ENCODE measurements at places on chromosomes 2 and 18.

DNA sequence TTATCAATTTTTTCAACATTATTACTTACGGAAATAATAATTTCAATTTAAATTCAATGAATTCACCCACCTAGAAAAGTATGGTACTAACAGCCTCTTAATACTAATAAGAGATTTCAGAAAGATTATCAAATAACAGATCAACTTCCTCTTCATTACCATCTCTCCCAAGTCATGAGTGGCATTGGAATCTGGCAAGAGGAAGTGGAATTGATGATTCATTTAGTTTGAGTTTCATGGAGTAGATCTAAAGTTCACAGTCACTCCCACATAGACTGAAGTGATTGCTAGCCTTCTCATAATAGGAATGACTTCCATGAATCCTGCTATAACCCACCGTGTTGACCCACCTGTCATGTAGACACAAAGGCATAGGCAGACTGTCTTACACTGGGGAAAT, 77.7 kb upstream of the WDR75 start:
- DNase-seq, result no peak

DNA sequence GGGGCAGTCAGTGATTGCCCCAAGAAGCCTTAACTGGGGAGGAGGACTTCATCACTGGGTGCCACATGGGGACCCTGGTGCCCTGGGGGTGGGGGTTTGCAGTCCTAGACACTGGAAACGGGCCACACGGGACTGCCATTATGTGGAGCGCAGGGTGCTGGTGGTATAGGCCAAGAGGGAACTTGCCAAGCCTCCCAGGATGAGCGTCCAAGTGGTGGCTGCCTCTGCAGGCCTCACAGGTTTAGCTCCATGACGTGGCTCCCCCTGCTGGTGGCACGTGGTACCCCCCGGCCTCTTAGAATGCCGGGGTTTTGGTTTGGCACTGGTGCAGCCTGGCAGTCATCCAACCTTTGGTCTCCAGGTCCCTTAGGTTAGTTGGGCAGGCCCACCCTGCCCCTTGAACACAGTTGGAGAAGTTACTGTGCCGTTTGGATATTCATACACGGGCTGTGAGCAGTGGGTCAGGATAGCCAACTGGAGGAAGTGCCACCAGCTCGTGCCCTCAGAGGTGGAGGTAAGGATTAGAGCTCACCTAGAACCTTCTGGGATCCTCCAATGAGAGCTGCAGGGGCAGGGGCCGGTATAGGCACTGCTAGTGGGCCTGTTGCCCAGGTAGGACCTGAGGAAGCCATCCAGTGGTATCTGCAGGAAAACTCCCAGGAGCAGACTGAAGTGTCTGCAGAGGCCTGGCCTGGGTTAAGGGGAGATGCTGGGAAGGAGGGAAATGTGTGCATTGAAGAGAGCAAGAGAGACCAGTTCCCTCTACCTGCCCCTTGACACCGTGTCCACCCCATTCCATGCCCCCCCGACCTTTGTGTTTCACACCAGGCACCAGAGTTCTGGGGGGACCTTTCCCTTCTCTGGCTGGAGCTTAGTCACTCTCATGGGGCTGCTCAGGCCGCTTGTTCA, 5.7 kb downstream of the PTMA start:
- peak; percentile 65 for DNase-seq

DNA sequence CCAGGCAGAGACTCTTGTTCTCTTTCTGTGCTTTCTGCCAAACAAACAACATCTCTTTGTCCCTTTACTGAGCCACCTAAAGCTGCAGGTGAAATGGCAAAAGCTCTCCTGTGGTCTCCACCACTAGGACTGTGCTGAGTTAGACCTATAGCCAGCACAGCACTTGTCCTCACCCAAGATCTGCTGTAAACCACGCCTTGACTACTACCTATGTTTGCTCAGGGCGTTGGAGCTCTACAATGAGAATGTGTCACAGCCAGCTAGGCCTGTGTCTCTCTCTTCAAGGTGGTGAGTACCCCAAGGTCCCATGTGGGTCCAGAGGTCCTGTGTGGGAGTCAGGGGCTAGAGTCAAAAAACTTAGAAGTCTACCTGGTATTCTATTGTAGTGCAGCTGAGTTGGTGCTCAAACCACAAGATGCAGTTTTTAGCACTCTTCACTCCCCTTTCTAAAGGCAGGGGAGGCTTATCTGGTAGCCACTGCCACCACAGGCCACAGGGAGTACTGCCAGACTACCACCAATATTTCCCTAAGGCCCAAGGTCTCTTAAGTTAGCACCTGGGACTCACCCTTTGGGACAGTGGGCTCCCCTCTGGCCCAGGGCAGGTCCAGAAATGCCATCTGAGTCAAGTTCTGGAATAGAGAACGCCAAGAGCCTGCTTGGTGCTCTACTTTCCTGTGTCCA, 96.8 kb upstream of the RPRM start:
- no peak for DNase-seq

DNA sequence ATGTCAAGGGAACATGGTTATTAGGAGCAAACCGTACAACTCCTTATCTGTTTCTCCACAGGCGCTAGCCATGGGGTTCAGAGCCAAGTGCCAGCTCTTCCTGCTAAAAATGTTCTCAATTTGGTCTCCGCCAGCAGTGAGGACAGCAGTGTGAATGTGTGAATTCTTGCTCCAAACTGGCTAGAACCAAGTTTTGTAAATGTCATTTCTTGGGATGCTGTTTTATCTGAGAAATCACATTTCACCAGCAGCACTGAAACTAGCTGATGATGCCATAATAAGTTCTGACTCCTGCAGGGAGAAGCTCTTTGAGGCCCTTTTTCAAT, 140.6 kb upstream of the LGALSL start:
- no peak for DNase-seq

DNA sequence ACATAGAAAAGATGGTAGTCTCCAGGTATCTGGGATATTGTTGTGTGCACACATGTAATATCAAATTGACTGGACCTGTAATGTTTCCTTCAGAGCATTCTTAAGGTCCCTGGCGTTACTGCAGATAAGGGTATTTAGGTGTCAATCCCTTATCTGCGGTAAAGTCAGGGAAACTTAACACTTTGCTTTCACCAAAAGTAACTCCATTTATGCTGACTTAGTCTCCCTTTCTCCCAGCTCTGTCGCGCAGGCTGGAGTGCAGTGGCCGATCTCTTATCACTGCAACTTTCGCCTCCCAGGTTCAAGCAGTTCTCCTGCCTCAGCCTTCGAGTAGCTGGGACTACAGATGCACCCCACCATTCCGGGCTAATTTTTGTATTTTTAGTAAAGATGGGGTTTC, 1.8 kb downstream of the CNNM3 start:
- no peak for DNase-seq

DNA sequence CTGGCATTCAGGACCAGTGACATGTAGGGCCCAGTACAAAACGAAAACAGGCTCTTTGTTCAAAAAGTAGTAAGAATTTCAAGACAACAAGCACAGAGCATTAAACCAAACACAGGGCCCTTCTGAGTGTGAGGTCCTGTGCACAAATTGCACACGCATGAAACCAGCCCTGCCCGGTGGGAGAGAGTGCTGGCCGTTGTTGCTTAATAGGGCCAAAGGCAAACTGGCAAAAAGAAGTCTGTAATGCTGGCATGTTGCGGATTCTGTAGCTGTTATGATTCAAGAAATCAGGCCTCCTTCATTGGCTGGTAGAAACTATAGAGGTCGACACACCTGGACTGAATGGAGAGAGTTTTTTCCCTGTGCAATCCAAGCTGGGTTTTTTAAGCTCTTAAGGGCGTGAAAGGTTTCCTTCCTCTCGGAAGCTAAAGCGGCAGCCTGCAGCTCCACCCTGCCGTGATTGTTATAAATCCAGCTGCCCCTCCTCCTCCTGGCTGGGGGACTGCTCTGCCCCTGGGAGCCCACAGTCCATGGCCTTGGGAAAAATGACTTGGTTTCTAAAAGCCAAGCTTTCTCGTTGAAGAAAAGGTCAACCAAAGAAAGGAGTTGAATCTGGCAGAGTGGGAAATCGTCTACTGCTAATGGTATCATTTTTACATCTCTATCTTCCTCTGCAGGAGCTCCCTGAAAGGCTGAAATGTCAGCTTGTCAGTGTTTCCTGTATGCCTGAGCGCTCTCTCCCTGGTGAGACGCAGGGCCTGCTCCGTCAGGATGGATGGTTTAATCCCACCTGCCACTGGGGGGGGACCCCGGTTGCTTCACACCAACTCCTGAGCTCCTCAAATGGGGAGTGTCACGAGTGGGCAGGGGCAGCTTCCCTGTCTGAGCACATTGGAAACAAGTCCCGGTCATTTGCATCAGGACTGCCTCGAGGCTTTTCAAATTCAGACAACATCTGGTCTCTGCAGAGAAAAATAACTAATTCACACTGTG, 143.6 kb downstream of the ALPK2 start:
- DNase-seq, result peak; percentile 51

DNA sequence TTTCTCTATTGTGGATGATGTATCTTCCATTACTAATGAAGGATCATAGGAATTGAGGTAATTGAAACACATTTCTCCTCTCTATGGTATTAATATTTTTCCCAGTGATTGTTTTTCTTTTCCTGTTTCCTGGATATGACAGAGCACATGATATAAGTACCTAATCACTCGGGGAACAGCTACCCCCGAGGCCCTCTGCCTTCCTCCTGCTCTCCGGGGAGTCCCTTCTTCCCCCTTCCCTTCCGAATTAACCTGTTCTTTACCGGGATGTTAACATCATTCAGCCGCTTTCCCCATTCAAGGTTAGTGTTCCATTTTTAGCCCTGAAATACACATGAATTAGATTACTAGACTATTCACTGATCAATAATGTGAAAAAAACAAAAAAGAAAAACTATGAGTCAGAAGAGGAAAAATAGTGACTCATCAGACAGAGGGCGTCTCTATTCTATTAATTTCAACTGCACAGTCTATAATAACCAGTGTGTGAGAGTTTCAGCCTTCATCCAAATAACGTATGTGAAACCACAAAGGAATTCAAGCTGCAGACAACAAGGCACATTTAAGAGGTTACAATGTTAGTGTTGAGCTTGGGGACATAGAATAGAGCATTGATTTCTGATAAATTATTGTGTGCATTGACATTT, 450.8 kb downstream of the DLGAP1 start:
- DNase-seq, result no peak

GRCh38 chr2:30778611-30779010, 28.6 kb downstream of the CAPN13 start:
- DNase-seq, result no peak

DNA sequence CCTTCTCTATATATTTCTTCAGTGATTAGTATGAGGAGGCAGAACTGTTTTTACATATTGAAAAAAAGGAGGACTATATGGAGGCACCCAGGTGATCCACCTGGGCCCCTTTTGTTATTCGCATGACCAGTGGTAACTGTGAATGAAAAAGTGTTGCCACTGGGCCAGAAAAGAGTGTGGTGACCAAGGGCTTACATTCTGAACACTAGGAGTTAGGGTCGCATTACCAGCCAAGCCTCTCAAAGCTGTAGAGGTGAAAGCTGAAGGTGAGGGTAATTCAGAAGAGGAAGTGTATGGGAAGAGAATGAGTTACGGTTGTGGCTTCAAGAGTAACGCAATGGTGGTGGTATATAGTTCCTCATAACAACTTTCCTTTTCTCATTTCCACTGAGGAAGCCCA, 487.6 kb downstream of the TMEM182 start:
- no peak for DNase-seq

DNA sequence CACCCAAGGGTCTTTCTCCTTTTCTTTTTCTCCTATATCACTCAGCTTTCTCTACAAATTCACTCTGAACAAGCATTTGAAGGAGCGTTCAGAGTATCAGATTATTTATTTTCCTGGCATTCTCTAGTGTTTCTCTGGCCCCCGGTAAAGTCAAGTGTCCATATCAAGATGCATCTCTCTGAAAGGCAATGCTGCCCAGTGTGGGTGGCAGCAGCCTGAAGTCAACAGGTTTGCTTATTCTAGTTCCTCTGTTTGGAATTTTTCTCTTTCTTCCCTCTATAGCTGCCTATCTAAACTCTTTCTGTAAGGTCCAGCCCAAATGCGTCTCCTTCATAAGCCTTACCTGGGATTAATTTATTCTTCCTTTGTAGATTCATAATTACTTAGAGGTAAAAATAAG, 526.2 kb upstream of the TNP1 start:
- no peak for DNase-seq

DNA sequence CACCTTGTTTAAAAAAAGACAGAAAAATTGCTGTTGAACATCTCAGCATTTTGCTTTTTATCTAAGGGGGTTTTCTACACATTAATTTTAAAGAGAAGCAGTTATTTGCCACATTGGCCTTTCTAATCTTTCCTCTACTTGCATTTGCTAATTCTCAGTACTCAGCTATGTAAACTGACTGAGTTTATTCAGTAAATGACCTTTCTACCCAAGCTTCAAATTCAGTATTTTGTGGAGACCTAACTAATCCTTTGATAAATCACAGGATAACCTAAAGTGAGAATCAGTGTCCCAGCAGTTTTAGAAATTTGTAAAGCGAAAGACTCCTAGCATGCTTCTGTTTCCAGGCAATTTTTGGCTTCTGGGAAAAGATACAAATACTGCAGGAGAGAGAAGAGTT, 288.4 kb downstream of the ASXL3 start:
- no peak for DNase-seq

DNA sequence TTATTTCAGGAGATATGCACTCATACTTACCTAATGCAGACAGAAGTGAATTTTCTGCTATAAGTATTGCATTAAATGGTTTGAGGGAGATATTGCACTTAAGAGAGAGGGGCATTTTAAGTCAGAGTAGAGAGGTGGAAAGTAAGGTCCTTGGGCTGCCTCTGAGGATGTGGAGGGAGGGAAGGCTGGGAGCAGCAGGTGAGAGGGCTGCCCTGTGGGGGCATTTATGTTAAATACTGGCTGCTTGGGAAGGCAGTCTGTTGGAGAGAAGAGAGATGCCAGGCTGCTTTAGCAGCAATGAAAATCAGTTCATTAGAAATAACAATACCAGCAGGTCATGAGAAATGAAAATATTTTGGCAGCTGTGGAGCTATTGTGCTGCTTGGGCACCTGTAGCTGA, 576.2 kb upstream of the HS6ST1 start:
- DNase-seq, result no peak

DNA sequence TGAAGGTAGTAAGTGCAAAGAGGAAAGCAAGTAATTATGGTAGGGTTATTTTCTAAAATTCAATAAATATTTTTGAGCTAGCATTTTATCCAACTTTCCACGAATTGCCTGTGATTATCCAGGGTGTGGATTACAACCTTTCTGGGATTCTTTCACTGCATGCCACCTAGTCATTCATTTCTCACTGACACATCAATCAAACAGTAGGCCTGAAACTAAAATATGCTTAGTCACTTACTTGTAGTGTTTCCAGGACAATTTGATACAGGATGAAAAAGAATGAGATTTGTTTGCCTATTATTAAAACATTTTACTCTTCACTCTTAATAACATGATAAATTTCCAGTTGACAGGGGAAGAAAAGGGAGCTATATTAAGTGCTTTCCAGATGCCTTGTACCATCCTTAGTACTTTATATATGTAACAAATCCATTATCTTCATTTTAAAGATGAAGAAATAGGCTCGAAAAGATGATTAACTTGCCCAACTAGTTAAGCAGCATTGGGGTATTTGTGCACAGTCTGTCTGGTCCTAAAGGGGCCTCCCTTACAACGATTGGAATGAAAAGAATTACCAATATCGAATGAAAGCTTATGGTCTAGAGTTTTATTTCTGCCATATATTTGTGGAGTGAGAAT, 70.4 kb downstream of the KCTD1 start:
- peak; percentile 33 for DNase-seq

- no peak for DNase-seq
Measured at GRCh38 chr2:46716927-46717326, 198.7 kb downstream of the MCFD2 start.
